ENCODE measurements at places on chromosomes 3 and 15. TPM values are rescaled to one million over a fixed set of nuclear protein-coding genes. Genes with fewer than 3 reads are reported as not detected.
A peak's percentile ranks its signal among the peaks of the same experiment; 100 is the strongest.

DNA sequence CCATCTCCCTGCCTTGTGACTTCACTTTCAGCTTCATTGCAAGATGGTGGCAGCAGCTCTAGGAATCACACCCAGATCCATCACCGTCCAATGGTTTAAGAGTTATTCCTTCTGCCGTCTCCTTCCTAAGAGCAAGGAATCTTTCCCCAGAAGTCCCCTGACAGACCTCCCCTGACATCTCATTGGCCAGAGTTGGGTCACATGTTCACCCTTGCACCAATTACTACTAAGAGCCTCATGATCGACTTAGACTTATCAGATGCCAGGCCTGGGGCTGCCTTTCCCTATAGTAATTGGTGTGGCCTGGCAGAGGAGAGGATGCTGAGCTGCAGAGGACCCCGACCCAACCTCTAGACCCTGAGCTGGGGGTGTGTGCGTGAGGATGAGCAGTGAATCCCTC is 31.8 kb upstream of the RASGRF1 start:
- DNase-seq: no peak

GRCh38 chr3:136209921-136210320 is 13.8 kb upstream of the MSL2 start:
- no peak for DNase-seq

GRCh38 chr3:183650554-183650953 is 15.1 kb downstream of the KLHL24 start:
- no peak for DNase-seq

DNA sequence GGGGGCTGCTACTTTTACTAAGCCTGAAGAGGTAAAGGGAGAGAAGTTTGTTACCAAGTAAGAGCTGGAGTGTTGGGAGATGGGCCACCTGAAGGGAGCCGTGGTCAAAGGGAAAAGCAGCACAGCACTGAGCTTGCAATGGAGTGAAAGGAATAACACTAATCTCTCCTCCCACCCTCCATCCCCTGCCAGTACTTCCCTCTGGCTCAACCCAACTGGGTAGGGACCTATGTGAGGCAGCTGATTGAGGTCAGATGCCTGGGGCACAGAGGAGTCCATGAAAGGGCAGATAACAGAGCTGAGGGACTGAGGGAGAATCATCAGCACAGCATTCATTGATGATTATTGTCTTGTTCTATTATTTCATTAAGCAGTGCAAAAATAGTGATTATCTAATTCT is 212.4 kb upstream of the TBC1D5 start:
- DNase-seq: no peak

GRCh38 chr15:25247407-25248038 is 191.3 kb downstream of the UBE3A start:
- DNase-seq: peak; percentile 1

DNA sequence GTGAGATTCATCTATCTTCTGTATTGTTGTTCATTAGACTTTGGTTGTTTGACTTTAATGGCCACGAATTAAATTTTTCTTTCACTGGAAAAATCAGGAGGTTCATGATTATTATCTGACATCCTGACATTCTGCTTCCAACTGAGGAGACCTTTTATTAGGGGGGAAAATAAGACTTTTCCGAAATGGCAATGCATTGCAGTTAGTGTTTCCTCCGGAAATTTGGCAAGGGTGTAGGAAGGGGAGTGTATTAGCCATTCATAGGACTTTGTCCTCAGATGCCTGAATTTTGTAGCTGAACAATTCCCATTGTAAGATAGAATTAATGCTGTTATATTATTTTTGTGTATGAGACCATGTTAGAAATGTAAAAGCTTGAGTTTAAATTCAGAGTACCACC is 450.6 kb upstream of the TGFBR2 start:
- no peak for DNase-seq

DNA sequence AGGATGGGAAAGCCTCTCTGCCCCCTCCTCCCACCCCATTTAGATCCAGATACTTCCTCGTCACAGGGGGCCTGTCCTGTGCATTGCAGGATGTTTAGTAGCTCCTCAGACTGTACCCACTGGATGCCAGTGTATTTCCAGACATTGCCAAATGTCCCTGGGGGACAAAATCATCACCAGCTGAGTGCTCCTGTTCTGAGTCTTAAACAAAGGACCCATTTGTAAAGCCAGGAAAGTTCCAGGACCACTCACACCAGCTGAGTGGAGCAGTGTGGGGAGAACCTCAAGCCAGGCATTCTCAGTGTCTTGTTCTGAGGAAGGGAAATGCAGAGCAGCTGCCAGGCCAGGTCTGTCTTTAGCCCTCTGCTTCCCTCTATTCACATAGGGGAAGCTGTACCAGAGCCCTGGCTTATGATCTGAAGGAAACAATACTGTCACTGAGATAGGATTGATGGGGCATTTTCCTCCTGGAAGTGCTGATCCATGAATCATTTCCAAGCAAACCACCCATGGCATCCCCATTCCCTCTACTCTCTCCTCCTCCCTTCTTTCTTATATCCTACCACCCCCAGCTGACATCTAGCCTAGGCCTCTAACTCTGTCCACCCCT is 67.4 kb upstream of the MEX3B start:
- DNase-seq: no peak

GRCh38 chr3:177257006-177257405 is 59.7 kb upstream of the TBL1XR1 start:
- DNase-seq: no peak

DNA sequence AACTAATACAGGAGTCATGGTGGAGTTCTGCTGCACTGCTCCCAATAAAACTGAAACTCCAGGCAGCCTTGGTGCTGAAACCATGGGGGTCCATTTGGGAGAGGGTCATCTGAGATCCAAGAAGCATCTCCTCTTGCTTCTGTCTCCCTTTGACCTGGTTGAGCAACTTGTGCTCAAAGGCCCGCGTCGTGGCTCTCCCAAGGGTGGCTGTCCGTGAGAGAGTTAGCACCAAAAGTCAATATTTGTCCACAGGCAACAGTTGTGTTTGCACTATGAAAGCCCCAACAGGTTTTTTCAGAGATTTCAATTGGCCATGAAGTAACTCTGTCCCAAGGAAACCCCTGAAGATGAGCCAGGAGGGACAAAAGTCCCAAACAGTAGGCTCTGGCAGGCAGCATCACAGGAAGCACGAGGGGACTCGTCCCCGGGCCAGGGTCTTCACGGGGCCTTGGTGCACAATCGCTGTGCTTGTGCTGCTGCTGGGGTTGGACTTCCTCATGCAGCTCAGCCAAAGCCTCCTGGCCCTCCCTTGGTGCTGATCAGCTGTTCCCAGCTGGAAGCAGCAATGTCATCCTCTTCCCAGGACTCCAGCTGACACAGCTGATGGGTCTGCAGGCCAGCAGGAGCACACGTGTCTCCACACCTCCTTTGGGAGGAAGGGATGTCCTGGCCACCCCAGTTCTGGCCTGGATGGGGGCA is 39.4 kb upstream of the WNT5A start:
- no peak for DNase-seq

GRCh38 chr15:62709261-62709660 is 333.3 kb upstream of the TPM1 start:
- DNase-seq: no peak

DNA sequence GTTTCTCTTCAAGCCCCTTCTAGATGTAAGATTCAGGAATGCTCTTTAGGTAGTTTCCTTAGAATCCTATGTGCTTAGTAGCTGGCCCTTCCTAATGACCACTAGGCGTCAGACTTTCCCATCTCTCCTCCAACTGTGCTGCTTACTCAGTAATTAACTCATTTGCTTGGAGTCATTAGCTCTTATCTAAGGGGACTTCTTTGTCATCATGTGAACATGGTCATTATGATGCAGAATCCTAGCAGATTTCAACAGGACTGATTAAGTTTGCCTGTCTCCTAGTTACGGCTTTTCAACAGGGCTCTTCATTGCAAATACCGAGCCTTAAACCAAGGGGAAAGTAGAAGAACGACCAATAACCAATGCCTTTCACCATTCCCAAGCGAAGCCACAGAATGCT is 46.4 kb downstream of the GJD2 start:
- DNase-seq: no peak

GRCh38 chr3:190117981-190118380 is 2.7 kb downstream of the P3H2 start:
- no peak for DNase-seq

DNA sequence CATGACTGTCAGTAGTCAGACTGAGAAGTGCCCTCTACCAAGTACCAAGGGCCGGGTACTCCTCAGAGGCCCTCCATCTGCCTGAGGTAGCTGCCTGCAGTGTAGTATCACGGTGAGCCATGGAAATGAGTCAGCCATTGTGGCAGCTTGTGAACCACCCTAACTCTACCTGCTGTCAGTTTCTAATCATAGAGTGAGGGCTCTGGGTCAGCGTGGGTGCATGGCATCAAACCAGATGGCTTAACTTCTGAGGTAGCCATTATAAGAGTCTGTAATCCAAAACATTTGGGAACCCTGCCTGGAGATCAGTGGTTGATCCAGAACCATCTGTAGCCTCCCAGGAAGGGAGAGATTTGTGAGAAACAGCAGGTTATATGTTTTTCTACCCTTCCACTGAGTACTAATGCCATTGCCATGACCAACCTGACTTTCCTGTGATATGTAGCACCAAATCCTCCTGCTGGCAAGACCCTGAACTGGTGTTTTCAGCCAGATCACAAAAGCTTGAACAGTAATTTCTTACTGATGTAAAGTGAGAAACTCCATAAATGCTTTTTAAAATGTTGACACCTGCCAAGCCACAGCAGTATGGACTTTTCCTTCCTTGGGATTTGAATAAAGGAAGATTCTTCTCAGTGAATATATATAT is 38.9 kb downstream of the ABHD2 start:
- no peak for DNase-seq

GRCh38 chr3:17090280-17090983 is 205.7 kb downstream of the PLCL2 start:
- no peak for DNase-seq

- no peak for DNase-seq
Observed at GRCh38 chr3:30933478-30934207, 39.2 kb upstream of the GADL1 start.

- DNase-seq: no peak
Observed at GRCh38 chr3:72245183-72245811, 460.3 kb upstream of the PROK2 start.

GRCh38 chr3:60528651-60529050 is 722.6 kb downstream of the FHIT start:
- no peak for DNase-seq

DNA sequence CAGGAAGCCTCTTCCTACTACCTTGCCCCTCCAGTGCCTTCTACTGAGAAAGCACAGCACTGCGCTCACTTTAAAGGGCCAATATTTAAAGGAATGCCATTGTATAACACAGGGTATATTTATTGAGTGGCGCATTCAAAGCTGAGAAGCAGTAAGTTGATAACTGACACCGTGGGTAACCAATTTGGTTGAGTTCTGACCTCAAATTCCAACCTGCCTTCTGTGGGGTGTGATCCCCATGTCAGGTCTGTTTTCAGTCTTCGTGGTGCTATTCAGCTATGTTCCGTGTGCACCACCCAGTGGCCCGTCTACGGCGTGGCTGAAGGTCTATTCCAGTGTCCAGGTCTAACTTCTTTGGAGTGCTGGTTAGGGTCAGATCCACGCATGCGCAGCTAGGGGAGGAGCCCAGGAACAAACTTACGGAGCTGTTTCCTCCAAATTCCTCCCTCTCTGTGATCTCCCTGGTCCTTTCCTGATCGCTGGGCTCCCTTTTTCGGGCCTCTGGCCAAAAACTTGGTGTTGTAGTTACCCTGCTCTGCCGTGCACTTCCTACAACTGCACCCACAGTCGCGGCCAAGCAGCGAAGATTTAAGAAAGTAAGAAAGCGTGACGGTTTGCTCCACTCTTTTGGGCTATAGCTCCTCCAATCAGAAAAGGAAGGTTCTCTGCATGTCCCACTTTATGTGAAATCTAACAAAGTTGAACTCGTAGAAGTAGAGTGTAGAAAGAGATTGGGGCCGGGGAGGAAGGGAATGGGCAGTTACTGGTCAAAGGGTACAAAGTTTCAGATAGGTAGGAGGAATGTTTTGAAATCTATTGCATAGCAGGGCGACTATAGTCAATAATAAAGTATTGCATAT is 7.7 kb downstream of the LRRC2 start:
- peak; percentile 83 for DNase-seq

GRCh38 chr3:141405591-141405990 is 37.3 kb downstream of the ZBTB38 start:
- DNase-seq: no peak

- DNase-seq: peak; percentile 11
Observed at GRCh38 chr3:134754768-134755559, 40.1 kb upstream of the EPHB1 start.

The CX3CR1 gene
- total RNA-seq: not detected

The LMAN1L gene
- not detected for total RNA-seq

The ZPLD1 gene
- total RNA-seq: not detected

The ATR gene
- 24.7 TPM for total RNA-seq

The KCNAB1 gene
- 0.20 TPM for total RNA-seq

The STAC gene
- total RNA-seq: not detected

The SLC27A2 gene
- total RNA-seq: 38.3 TPM

The BFSP2 gene
- total RNA-seq: not detected

The LDHAL6B gene
- not detected for total RNA-seq
